Naive thymus-derived CD8-positive, alpha-beta T cell (primary cell): ENCODE measurements at places on chromosomes 1 and 21.

- no peak for DNase-seq
Measured at GRCh38 chr1:54940042-54940441, 40.4 kb upstream of the TMEM61 start.

- no peak for DNase-seq
Measured at GRCh38 chr1:20735581-20736111, 3.1 kb upstream of the SH2D5 start.

DNA sequence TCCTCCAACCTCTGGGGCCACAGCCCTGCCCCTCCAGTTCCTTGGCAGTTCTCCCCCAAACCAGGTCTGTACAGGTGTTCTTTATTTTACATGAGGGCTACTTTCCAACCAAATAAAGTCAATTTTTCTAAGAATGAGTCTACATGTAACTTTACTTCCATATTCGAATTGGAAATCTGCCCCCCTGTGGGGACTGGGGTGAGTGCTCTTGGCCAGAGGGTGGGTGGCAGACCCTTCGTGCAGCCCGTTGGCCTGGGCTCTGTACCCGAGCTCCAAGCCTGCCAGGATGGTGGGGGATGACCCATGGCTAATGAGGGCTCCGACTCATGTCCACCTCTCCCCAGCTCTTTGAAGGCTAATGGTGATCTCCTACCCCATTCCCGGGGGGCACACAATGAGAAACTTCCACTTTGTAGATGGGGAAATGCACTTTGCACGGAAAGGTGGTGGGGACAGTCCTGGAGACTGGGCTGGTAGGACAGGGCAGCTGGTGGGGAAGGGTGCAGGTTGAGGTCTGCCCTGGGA lies 589 bp upstream of the CATSPER4 start:
- no peak for DNase-seq

DNA sequence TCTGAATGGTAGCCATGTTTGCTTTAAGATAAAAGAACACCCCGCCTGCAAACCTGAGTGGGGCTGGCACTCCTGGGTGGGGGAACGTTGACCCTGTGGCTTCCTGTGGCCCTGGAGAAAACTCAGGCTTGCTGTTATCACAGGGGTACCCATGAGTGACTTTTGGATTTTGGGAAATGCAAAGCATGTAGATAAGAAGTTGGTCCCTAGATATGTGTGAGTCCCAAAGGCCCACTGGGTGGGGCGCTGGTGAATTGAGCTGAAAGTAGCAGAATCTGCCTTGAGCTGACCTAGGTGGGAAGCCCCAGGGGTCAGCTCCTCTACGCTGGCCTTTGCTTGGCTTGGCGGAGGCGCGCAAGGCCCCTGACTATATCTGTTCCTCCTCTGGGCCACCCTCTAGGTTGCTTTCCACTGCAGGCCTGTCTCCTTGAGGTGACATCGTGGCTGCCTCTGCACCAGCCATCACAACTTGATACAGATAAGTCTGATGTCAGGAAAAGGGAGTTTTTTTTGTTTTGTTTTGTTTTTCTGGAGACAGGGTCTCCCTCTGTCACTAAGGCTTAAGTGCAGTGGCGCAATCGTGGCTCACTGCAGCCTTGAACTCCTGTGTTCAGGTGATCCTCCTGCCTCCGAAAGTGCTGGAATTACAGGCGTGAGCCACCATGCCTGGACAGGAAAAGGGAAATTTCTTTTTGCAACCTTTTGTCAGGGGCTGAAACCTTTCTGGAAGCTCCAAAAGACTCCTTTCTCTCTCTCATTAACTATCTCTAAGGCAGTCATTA lies 72.2 kb downstream of the AGPAT3 start:
- DNase-seq, result no peak

- DNase-seq, result no peak
Measured at GRCh38 chr1:201614262-201615015, 75.5 kb downstream of the NAV1 start.

DNA sequence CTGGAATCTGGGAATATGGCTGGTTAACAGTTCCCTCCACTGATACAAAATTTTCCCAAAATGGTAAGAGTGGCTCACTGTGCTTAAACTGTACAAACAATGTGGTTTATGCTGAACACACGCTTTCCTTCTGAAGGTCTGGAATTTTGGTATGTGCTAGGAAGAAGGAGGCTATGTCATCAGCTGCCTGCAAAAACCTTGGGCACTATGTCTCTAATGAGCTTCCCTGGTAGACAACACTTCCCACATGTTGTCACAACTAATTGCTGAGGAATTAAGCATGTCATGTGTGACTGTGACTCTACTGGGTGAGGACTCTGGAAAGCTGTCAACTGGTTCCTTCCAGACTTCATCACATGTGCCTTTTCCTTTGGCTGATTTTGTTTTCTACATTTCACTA lies 29.2 kb downstream of the IPP start:
- DNase-seq, result no peak
